ENCODE measurements at places on chromosomes 2 and 18.

DNA sequence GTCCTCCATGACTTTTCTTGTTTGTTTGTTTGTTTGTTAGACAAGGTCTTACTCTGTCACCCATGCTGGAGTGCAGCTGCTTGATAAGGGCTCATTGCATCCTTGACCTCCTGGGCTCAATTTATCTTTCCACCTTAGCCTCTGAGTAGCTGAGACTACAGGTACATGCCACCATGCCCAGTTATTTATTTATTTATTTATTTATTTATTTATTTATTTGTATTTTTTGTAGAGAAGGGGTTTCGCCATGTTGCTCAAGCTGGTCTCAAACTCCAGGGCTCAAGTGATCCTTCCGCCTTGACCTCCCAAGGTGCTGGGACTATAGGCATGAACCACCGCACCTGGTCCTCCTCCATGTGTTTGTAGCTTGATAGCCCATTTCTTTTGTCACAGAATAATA, 37.9 kb downstream of the NBEAL1 start:
- no peak for DNase-seq

GRCh38 chr2:73232403-73233153, 461 bp downstream of the PRADC1 start:
- DNase-seq: no peak

- DNase-seq: no peak
Observed at GRCh38 chr2:119808516-119809147, 48.9 kb downstream of the PTPN4 start.

GRCh38 chr18:11553098-11553940, 56.1 kb upstream of the SLC35G4 start:
- DNase-seq: peak; percentile 14

GRCh38 chr18:43108882-43109281, 6.6 kb downstream of the RIT2 start:
- no peak for DNase-seq

DNA sequence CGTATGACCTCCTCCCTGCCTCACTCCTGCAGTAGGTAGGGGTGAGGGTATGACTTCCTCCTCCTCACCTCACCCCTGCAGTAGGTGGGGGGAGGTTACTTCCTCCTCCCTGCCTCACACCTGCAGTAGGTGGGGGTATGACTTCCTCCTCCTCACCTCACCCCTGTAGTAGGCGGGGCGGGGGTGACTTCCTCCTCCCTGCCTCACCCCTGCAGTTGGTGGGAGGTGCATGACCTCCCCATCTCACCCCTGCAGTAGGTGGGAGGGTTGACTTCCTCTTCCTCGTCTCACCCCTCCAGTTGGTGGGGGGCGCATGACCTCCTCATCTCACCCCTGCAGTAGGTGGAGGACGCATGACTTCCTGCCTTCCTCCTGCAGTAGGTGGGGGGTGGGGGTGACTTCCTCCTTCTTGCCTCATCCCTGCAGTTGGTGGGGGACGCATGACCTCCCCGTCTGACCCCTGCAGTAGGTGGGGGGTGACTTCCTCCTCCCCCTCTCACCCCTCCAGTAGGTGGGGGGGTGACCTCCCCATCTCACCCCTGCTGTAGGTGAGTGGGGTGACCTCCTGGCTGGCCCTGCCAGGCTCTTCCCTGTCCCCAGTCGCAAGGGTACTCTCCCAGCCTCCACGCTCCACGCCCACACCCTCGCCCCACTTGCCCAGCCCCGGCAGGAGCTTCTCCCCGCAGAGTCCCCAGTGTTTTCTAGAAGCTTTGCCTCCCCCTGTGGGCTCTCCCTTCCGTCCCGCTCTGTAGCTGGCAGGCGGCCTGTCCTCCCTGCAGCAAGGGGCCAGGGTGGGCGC, 39.3 kb downstream of the TSHZ1 start:
- no peak for DNase-seq

DNA sequence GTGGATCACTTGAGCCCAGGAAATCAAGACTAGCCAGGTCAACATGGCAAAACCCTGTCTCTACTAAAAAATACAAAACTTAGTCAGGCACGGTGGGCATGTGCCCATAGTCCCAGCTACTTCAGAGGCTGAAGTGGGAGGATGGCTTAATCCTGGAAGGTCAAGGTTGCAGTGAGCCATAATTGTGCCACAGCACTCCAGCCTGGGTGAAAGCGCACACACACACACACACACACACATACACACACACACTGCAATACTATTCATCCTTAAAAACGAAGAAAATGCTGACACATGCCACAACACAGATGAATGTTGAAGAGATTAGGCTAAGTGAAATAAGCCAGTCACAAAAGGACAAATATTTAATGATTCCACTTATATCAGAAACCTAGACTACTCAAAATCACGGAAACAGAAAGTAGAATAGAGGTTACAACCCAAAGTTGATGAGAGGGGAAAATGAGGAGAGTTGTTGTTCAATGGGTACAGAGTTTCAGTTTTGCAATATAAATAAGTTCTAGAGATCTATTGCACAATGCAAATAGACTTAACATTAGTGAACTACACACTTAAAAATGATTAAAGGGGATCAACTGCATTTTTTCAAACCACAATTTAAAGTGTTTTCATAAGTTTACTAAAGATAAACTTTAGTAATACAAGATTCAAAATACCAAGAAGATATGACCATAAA, 114.5 kb downstream of the USP34 start:
- no peak for DNase-seq

DNA sequence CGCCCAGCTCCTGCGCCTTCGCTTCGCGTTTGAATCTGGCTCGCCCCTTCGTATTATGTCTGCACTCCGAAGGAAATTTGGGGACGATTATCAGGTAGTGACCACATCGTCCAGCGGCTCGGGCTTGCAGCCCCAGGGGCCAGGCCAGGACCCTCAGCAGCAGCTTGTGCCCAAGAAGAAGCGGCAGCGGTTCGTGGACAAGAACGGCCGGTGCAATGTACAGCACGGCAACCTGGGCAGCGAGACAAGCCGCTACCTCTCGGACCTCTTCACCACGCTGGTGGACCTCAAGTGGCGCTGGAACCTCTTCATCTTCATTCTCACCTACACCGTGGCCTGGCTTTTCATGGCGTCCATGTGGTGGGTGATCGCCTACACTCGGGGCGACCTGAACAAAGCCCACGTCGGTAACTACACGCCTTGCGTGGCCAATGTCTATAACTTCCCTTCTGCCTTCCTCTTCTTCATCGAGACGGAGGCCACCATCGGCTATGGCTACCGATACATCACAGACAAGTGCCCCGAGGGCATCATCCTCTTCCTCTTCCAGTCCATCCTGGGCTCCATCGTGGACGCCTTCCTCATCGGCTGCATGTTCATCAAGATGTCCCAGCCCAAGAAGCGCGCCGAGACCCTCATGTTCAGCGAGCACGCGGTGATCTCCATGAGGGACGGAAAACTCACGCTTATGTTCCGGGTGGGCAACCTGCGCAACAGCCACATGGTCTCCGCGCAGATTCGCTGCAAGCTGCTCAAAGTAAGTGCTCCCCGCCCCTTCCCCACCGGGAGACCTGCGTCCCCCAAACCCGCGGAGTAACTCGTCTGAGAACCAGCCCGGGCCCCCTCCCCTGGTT, 453 bp downstream of the KCNJ3 start:
- no peak for DNase-seq

DNA sequence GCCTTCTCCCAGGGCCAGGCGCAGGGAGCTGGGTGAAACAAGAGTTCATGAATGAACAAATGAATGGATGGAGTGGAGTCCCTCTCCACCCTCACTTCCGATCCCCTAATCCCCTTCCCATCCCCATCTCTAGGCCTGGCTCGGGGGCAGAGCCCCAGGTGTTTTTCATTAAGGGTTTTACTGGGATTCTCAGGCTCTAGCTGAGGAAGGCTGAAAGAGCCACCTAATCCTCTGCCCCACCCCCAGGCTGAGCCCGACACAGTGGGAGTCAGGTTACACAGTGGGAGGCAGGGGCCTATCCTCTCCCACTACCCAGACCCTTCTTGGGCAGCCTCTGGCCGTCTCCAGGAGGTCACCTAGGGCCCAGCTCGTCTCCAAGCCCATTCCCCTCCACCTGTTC, 36.1 kb downstream of the SDC1 start:
- no peak for DNase-seq

GRCh38 chr18:25705650-25706049, 353.7 kb upstream of the ZNF521 start:
- no peak for DNase-seq

- DNase-seq: no peak
Observed at GRCh38 chr18:36663312-36663711, 165.5 kb downstream of the TPGS2 start.

DNA sequence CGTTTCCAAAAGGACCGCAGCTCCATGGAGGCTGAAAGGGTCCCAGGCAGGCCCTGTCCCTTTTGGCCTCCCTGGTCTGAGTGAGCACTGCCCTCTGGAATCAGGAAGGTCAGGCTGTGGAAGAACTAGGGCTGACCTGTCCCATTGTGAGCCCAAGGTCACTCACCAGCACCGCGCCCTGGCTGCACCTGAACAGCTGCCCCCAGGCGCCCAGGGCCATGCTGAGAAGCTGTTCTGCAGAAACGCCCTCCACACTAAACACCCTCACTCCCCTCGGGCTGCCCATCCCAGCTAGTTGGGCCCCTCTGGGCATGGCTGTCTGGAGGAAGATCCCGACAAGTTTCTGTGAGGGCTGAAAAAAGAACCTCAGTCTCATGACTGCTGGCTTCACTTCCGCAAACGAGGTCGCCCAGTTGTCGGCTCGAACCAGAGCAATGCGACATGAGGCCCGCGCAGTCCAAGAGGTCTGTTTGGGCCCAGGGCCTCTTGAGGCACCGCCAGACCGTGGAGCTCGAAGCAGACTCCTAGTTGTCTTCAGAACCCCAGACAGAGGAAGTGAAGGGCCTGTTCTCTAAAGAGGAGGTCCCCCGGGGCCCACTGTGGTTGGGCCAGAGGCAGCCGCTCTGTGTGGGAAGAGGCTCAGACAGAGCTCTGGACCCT, 64.4 kb downstream of the INPP5D start:
- DNase-seq: no peak

- DNase-seq: peak; percentile 76
Observed at GRCh38 chr18:67525328-67526099, 9.0 kb upstream of the DSEL start.

GRCh38 chr2:11042841-11043240, 112.4 kb upstream of the SLC66A3 start:
- no peak for DNase-seq

DNA sequence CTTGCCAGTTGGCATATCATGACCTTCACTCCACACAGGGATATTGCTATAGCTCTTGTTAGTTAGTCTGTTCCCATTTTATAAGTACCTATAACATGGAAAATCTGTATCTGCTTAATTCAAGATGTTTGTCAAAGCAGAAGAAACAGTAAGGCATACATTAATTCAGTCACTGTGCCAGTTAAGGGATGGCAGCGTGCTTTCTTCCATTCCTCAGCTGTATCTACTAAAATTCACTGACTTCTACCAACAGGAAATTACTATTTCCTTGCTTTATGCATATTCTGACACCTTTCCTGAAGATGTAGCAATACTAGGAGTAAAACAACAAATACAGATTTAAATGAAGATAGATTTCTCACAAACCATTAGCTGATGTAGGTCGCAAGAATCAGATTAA, 59.9 kb downstream of the RNF152 start:
- DNase-seq: no peak

- peak; percentile 12 for DNase-seq
Observed at GRCh38 chr2:171574149-171574795, 52.0 kb downstream of the CYBRD1 start.

GRCh38 chr18:10051877-10052631, 138.2 kb downstream of the VAPA start:
- no peak for DNase-seq

DNA sequence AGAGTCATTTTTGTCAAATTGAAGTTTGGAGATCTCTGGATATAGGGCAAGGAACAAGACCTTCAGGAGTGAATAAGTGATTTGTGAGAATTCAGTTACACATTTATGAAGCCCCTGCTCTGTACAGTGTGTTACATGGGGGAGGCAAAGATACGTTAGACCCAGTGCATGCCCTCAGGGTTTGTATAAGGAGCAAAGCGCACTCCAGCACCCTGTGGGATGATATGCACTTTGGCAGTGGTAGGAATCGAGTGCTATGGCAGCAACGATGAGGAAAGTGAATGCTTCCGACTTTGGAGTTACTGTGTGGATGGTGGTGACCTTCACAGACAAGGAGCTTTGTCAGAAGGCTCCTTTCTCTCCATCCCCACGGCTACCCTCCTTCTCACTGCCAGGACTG, 74.3 kb upstream of the ALPP start:
- no peak for DNase-seq

DNA sequence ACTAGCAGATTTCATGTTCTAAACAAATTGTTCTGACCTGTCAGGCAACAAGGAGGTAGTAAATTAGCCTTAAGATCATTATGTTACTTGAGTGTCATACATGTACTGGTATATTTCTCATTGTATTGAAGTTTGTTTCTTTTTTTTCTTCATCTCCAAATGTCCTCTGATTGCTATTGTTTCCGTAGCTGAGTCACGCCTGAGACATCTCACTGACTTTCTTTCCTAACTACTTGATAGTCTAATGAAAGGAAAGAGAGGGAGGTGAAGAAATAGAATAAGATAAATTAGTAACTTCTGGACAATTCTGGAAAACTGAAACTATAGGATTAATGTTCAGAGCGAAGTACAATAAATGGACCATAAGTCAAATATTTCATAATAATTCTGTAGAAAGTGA, 1049.9 kb downstream of the TSN start:
- no peak for DNase-seq

- DNase-seq: peak; percentile 42
Observed at GRCh38 chr2:135916207-135916606, 40.0 kb upstream of the MCM6 start.

DNA sequence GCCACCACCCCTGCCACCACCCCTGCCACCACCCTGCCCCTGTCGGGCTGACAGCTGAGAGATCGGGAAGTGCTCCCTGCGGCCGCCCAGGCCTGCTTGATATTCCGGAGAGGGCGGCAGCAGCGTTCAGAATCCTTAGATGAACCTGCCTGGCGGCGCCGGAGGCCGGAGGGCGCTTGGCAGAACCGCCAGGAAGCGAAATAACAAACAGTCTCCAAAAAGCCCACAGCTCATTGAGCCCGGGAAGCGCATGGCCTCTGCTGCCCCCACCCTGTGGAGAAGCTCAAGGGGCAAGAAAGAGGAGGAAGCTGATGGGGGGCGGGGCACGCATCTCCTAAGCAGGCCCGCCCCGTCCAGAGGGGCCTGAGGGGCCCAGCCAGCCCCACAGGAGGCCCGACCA, 92.2 kb upstream of the MBOAT2 start:
- no peak for DNase-seq

- no peak for DNase-seq
Observed at GRCh38 chr2:6526093-6526824, 339.4 kb downstream of the CMPK2 start.

DNA sequence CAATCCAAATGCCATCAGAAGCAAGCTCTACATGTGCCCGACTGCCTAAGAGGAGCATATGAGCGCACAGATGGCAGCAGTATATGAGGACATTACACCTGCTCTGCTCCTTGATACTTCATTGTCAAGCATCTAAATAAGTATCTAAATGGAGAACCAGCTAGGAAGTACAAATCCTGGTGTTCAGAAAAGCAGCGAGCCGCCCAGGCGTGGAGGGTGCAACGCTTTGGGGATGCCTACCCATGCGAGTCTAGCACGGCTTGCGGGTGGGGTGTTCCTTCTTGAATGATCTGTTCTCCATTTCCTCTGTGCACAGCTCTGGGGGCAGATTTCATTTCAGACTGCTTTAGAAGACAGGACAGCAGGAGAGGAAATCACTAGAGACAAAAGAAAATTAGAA, 63.0 kb upstream of the BCL2L11 start:
- DNase-seq: no peak

- DNase-seq: no peak
Observed at GRCh38 chr18:22466608-22467395, 49.1 kb upstream of the CTAGE1 start.
